ENCODE measurements at places on chromosomes 7 and 10. TPM values are rescaled to one million over a fixed set of nuclear protein-coding genes. Genes with fewer than 3 reads are reported as not detected.

- no peak for DNase-seq
Observed at GRCh38 chr10:58733436-58733835, 220.8 kb downstream of the BICC1 start.

GRCh38 chr10:77043420-77043763 lies 594.2 kb downstream of the KCNMA1 start:
- no peak for DNase-seq

- no peak for DNase-seq
Observed at GRCh38 chr10:114482480-114483304, 78.4 kb upstream of the AFAP1L2 start.

GRCh38 chr7:154744256-154744860 lies 258.6 kb downstream of the PAXIP1 start:
- peak; percentile 5 for DNase-seq

GRCh38 chr10:38102880-38103279 lies 8.7 kb downstream of the ZNF37A start:
- DNase-seq, result no peak

The ATOH7 gene
- not detected for total RNA-seq

The CRHR2 gene
- total RNA-seq, result not detected

Data from CD8-positive, alpha-beta memory T cell (primary cell).